ENCODE measurements at places on chromosomes 7 and 10.

GRCh38 chr7:4809091-4809591 is 33.7 kb downstream of the AP5Z1 start:
- peak; percentile 61 for DNase-seq

GRCh38 chr7:100679129-100679926 is 5.8 kb downstream of the GNB2 start:
- DNase-seq, result peak; percentile 26

DNA sequence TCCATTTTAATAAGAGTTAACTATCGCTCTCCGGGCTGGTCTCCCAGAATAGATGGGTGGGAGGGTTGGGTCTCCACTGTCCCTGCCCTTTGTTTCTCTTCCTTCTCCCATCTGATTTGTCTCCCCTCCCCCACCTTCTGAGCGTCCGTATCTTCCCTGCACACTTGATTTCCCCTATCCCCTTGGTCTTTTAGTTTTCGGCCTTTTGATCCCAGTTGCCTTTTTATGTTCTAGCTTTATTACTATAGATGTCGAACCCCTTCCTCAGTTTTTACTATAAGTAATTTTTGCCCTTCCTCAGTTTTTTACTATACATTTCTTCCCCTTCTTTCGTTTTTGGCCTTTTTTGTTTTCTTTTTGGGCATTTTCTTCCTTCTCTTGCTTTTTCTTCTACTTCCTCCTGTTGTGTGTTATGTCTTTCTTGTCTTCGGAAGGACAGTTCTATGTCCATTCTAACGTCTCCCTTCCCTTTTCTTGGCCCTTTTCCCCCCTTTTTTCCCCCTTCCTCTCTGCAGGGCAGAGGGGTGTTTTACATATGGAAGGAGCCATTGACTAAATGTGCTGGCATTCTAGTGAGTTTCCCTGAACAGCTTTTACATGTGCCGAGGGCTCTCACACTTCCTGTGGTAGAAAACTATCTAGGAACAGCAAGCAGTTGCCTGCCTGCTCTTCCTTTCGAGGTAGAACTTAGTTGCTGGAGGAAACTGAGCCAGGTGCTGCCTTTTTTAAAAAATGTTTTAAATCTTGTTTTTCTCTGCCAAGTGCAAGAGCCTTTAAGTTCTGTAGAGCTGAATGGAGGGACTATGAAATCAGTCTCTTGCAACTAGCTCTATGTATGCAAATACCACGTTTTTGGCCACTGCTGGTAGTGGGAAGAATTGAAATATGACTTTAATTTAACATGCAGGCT is 2.8 kb downstream of the TET1 start:
- peak; percentile 45 for DNase-seq

- DNase-seq, result peak; percentile 36
These were observed 33.6 kb downstream of the VSTM4 start for GRCh38 chr10:49081547-49082275.

DNA sequence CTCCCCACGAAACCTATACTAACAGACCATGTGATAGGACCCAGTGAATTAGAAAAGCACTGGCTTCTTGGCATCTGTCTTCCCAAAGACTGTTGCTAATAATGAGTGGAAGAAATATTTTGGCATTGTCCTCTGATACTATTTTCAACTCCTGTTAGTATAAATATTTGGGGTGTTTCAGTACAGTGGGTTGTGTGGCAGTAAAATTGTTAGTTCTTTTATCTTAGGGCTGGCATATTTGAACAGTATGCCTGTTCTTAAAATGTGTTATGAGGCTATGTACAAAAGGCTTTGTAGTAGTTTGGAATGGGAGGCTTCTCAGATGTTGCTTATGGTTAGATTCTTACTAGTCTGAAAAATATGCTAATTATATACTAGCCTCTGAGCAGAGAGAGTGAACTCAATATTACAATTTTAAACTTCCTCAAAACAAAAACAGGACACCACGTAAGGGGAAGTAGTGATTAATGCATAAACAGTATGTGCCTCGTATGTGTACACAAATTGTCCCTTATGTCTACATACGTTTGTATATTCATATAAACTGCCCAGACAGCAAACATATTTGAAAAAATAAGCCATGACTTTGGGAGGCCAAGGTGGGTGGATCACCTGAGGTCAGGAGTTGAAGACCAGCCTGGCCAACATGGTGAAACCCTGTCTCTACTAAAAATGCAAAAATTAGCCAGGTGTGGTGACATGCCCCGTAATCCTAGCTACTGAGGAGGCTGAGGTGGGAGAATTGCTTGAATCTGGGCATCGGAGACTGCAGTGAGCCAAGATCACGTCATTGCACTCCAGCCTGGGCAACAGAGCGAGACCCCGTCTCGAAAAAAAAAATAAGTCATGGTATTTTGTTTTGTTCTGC is 115.4 kb downstream of the ARID5B start:
- no peak for DNase-seq

DNA sequence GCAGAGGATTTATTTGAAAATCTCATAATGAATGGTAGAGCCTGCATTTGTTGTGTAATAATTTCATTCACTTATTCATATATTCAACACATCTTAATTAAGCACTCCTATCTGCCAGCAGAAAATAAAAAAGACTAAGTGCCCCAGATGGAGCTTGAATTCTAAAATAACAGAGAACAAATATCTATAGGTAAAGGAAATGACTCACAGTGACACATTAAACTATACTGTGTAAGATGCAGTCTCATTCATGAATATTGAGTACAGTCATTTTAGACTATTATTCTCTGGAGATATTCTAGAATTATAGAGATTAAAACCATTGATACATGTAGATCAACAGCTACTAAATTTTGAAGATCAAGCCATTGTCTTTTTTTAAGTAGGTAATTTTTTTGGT is 72.1 kb downstream of the PTPRZ1 start:
- no peak for DNase-seq

DNA sequence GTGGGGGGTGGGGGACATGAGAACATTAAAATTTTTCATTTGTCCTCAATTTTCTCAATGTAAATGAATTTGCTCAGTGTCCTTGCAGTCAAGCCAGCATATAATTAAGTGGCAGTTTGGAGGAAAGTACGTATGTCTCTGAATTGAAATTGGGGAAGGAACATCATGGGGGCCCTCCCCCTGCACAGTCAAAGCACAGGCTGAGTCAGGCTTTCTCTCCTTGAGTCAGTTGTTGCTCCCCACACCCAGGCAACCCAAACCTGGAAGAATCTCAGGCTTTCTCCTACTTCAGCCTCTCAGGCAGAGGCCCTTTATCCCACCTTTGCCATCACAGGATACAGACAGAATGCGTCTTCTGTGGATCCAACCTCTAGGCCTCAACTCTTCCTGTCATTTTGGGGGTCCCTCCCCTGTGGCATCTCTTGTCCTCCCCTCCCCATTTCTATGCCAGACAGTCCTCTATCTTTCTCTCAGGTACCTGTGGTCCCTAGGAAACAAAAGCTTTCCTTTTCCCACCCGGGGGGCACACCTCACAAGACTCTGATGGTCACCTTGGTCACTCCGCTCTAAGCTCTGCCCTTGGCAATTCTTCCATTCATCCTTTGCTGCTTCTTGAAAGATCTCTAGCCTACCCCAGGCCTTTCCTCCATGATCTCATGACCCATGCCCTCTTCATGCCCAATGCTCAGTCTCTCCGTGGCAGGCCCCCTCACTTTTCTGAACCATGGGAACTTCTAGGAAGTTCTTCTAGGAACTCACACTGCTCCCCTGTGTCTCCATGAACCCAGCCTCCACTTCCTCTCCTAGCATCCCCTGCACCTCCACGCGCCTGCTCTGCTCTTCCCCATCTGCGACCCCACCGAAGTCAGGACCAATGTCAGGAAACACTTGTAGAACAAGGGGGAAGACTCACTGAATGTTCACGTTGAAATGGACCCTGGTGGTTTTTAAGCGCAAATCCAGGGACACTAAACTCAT is 40.4 kb downstream of the CREB3L2 start:
- DNase-seq, result no peak

GRCh38 chr7:16504019-16504418 is 22.6 kb upstream of the LRRC72 start:
- DNase-seq, result no peak
